ENCODE measurements at places on chromosomes 3 and 15. TPM values are rescaled to one million over a fixed set of nuclear protein-coding genes. Genes with fewer than 3 reads are reported as not detected.
A peak's percentile ranks its signal among the peaks of the same experiment; 100 is the strongest.

RABL3 gene
- 23.5 TPM for total RNA-seq

SH2D7 gene
- not detected for total RNA-seq

CKMT1A gene
- total RNA-seq, result not detected

VILL gene
- total RNA-seq, result 3.3 TPM

DIS3L gene
- total RNA-seq, result 10.5 TPM

OIP5 gene
- total RNA-seq, result 92.3 TPM

- DNase-seq, result peak; percentile 14
Observed at GRCh38 chr3:5138214-5138981, 16.3 kb downstream of the ARL8B start.

GRCh38 chr15:51505251-51505650, 117.3 kb downstream of the DMXL2 start:
- no peak for DNase-seq

DNA sequence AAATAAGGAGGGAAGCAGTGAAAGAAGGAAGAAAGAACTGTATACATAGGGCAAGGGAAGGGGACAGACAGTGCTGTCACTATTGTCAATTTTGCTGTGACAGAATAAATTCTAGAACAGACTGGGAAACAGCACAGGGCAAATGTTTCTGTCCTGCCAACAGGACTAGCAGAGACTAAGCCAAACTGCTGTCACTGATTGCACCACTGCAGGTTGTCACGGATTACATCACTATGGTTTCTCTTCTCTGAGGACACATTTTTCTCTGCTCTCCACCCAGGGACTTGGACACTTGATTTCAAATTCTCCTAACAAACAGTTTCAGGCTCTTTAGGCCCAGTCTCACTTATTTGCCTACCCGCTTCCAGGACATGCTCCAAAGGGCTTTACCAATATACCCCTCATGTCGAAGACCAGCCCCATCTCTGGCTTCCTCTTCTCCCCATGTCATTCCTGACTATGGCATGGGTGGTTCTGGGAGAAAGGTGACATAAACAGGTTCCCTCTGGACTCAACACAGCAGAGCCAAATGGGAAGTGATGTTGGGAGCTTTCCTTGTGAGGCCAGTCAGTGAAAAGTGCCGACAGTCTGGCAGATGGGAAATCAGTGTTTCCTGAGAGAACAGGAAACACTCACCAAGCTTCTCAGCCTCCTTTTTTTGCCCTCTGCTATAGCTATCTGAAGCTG, 70.2 kb upstream of the ST3GAL6 start:
- no peak for DNase-seq

GRCh38 chr3:20043825-20044224, 3.6 kb downstream of the KAT2B start:
- no peak for DNase-seq

GRCh38 chr15:48221885-48222284, 15.8 kb downstream of the SLC12A1 start:
- no peak for DNase-seq

- no peak for DNase-seq
Observed at GRCh38 chr3:27201492-27201891, 167.7 kb downstream of the NEK10 start.

- peak; percentile 19 for DNase-seq
Observed at GRCh38 chr3:160478338-160478737, 28.8 kb upstream of the TRIM59 start.

- peak; percentile 82 for DNase-seq
Observed at GRCh38 chr15:74378848-74379247, 11.4 kb upstream of the CYP11A1 start.

- DNase-seq, result no peak
Observed at GRCh38 chr3:1269808-1270207, 177.0 kb downstream of the CNTN6 start.

GRCh38 chr3:54578417-54578816, 349.4 kb downstream of the LRTM1 start:
- DNase-seq, result peak; percentile 14

Measured in RPMI7951 (cell line).